Osteocyte (in vitro differentiated cells): ENCODE measurements at places on chromosomes 5 and 9. TPM values are rescaled to one million over a fixed set of nuclear protein-coding genes. Genes with fewer than 3 reads are reported as not detected.

- H3K27ac ChIP-seq: no peak overlapping the region
- H3K4me1 ChIP-seq: no peaks in the 10 kb centered on the region
- H3K27me3 ChIP-seq: peaks cover 15% of the 10 kb centered on the region
- no peak overlapping the region for H3K4me3 ChIP-seq
- no peak for DNase-seq
- no peaks in the 10 kb centered on the region for H3K36me3 ChIP-seq
These were observed 395.9 kb upstream of the CDH9 start for GRCh38 chr5:27434335-27434734.

- H3K4me3 ChIP-seq: no peak overlapping the region
- peaks cover 59% of the 10 kb centered on the region for H3K4me1 ChIP-seq
- H3K36me3 ChIP-seq: peaks cover 21% of the 10 kb centered on the region
These were observed 19.0 kb downstream of the DYNC2I2 start for GRCh38 chr9:128637656-128638055.

Gene SLC46A2
- not detected in 2 replicates for total RNA-seq

- H3K27me3 ChIP-seq: peaks cover 3% of the 10 kb centered on the region
- H3K27ac ChIP-seq: no peak overlapping the region
- H3K4me1 ChIP-seq: no peaks in the 10 kb centered on the region
- no peak overlapping the region for H3K4me3 ChIP-seq
- H3K36me3 ChIP-seq: no peaks in the 10 kb centered on the region
These were observed 231.3 kb upstream of the TYRP1 start for GRCh38 chr9:12461763-12462460.

DNA sequence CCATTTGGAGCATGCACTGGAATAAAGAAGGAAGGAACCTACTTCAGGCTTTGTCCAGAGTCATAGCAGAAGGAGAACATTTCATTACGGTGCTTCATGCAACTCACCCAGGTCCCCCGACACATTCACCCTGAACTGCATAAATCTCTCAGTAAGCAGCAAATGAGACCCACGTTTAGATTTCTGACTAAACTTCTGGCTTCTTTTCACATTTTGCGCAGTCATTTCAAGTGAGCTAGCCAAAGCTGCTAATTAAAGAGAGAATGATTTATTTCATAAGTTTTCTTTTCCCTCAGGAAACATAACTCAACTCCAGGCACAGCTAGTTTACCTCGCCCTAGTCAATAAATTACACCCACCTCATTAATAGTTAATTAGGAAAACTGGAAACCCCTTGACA, 88.6 kb upstream of the GAS1 start:
- H3K4me1 ChIP-seq: peaks cover 73% of the 10 kb centered on the region
- peak overlapping the region; percentile 97 for H3K27ac ChIP-seq
- H3K27me3 ChIP-seq: no peaks in the 10 kb centered on the region
